ENCODE measurements at places on chromosomes 3 and 15. TPM values are rescaled to one million over a fixed set of nuclear protein-coding genes. Genes with fewer than 3 reads are reported as not detected.

The ARPIN gene
- total RNA-seq = 6.3 TPM

The EXD1 gene
- total RNA-seq = 0.15 TPM

The MNS1 gene
- 3.8 TPM for total RNA-seq

The SH3GL3 gene
- total RNA-seq = not detected

The ROPN1 gene
- total RNA-seq = not detected

The ASB14 gene
- total RNA-seq = not detected

The TCTA gene
- 17.6 TPM for total RNA-seq

The NR1I2 gene
- total RNA-seq = not detected

The ITIH1 gene
- total RNA-seq = 0.31 TPM
